ENCODE measurements at places on chromosomes 16 and 17.

GRCh38 chr16:13845232-13845631, 74.7 kb upstream of the ERCC4 start:
- DNase-seq: no peak

- no peak for DNase-seq
Observed at GRCh38 chr17:50165867-50166517, at the start of gene SGCA. SGCA (plus strand) TSS chr17:50166005; CDS start chr17:50166041, 36 bp downstream.

DNA sequence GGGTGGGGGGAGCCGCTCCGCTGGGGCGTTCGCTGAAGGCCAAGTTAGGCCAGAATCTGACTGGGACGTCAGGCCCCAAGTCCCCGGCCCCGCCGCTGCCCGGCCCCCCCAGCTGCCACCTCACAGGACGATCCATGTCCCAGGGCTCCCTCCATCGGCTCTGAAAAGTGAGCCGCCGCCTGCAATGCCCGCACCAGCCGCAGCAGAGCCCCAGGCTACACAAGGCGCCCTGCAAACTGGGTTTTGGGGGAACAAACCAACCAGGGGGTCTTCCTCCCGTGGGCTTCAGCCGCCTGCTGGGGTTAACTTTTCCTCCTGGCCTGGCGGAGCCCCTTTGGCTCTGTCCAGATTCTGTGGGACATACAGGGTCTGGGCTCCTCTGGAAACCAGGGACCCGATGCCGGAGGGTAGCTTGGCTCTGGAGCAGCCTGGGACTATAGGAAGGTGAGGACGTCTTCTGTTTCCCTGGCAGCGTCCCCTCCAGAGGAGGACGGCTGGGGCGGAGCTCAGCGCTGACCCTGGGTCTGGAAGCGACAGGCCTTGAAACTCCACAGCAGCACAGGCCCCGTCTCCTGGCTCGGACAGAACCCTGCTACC, 835 bp downstream of the NME4 start:
- peak; percentile 86 for DNase-seq

- DNase-seq: no peak
Observed at GRCh38 chr17:81685108-81685507, 1.3 kb downstream of the HGS start.

GRCh38 chr16:70161350-70161749, 12.2 kb upstream of the CLEC18C start:
- no peak for DNase-seq
